ENCODE measurements at places on chromosomes 16 and 17. TPM values are rescaled to one million over a fixed set of nuclear protein-coding genes. Genes with fewer than 3 reads are reported as not detected.

TNRC6A gene
- 32.4 TPM for total RNA-seq

GNGT2 gene
- 0.56 TPM for total RNA-seq

KRT222 gene
- total RNA-seq, result not detected

NAA60 gene
- total RNA-seq, result 5.6 TPM

OR1A2 gene
- total RNA-seq, result not detected

DDX52 gene
- total RNA-seq, result 26.7 TPM

TBC1D3G gene
- not detected for total RNA-seq

FBXL20 gene
- 13.8 TPM for total RNA-seq

MYH3 gene
- 0.54 TPM for total RNA-seq

NPIPB4 gene
- total RNA-seq, result 11.1 TPM

SPNS3 gene
- total RNA-seq, result not detected

GRB7 gene
- total RNA-seq, result 0.18 TPM

ZCCHC14 gene
- 2.5 TPM for total RNA-seq

NHERF2 gene
- total RNA-seq, result 20.8 TPM

ANKFN1 gene
- under 0.01 TPM for total RNA-seq

TAC4 gene
- not detected for total RNA-seq

KRT24 gene
- not detected for total RNA-seq
